Colonic mucosa (tissue), 4 donors: ENCODE measurements at places on chromosomes 1 and 21. TPM values are rescaled to one million over a fixed set of nuclear protein-coding genes. Genes with fewer than 3 reads are reported as not detected.

Gene PKLR
- 2.9 TPM for total RNA-seq

Gene TMEM201
- 5.1 TPM for total RNA-seq

Gene LCE1C
- total RNA-seq, result not detected

Gene PODN
- 9.1 TPM for total RNA-seq

Gene UTP11
- 18.4 TPM for total RNA-seq

Gene CFAP141
- not detected for total RNA-seq

Gene ATAD3C
- 0.16 TPM for total RNA-seq

Gene KCNT2
- 0.56 TPM for total RNA-seq

Gene FTCD
- total RNA-seq, result 4.2 TPM
